ENCODE measurements at places on chromosomes 2 and 18. TPM values are rescaled to one million over a fixed set of nuclear protein-coding genes. Genes with fewer than 3 reads are reported as not detected.

DNA sequence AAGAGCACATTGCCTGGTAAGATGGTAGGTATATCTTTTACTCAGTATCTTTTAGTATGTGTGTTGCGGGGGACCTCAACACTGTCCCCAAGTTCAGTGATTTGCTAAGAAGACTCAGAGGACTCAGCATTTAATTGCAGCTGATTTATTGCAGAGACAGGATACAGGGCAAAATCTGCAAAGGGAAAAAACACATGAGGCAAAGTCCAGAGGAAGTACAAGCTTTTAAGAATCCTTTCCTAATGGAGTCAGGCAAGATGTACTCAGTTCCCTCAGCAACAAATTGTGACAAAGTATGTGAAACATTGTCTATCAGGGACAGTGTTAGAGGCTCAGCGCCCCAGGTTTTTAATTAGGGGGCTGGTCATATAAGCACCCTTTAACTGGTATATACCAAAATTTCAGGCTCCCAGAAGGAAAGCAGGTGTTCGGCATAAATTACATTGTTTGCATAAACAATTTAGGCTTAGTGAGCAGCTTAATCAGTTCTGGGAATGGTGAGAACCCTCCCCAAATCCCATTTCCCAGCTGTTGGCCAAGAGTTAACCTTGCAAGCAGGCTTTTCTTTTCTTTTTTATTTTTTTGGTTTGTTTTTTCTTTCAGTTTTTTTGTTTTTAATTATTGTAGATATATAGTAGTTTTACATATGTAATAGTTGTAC is 41.7 kb downstream of the RAB3GAP1 start:
- H3K27ac ChIP-seq: no peak overlapping the region
- H3K36me3 ChIP-seq: peaks cover 14% of the 10 kb centered on the region

- H3K4me1 ChIP-seq: peaks cover 40% of the 10 kb centered on the region
- no peaks in the 10 kb centered on the region for H3K27me3 ChIP-seq
- H3K4me3 ChIP-seq: peak overlapping the region; percentile 52
- peak overlapping the region; percentile 23 for H3K27ac ChIP-seq
- H3K36me3 ChIP-seq: no peaks in the 10 kb centered on the region
Measured at GRCh38 chr2:12389344-12390045, 327.2 kb upstream of the TRIB2 start.

- no peaks in the 10 kb centered on the region for H3K27me3 ChIP-seq
- peaks cover 3% of the 10 kb centered on the region for H3K36me3 ChIP-seq
- no peak overlapping the region for H3K27ac ChIP-seq
- no peak for DNase-seq
- no peak overlapping the region for H3K4me3 ChIP-seq
Measured at GRCh38 chr2:53672881-53673522, 94.6 kb upstream of the CHAC2 start.

GRCh38 chr18:76005632-76006208 is 489.3 kb downstream of the ZNF516 start:
- H3K36me3 ChIP-seq: no peaks in the 10 kb centered on the region
- DNase-seq: no peak
- H3K4me3 ChIP-seq: no peak overlapping the region
- H3K27ac ChIP-seq: no peak overlapping the region

DNA sequence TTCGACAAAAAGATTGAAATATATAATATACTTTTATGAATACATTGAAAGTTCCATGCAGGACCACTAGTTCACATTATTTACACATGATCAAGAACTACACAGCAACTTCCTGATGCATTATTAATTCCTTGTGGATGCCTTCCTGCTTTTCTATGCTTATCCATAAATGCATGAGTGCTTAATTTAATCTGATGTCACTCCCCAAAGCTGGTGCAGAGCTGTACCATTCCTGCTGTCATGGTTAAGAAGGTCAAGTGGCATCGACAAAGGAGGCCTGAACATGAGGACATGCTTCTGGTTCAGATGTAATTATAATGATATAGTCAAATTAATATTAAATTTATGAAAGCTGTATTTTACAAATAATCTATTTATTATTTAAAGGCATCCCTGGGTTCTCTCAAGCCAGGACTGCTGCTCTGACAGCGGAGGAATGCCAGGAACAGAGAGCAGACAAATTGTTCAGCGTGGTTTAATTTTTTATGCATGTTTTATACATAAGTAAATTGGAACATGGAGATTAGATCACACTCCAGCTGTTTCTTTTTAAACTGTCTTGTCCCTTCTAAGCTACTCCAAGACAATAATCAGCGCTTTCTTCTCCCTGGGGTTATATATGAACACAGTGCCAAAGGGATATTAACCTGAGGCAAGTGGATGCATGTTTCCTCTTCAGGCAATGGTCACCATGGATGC is 307.3 kb upstream of the CNTNAP5 start:
- H3K27ac ChIP-seq: no peak overlapping the region
- H3K4me1 ChIP-seq: no peaks in the 10 kb centered on the region
- no peak overlapping the region for H3K4me3 ChIP-seq
- no peaks in the 10 kb centered on the region for H3K36me3 ChIP-seq

DNA sequence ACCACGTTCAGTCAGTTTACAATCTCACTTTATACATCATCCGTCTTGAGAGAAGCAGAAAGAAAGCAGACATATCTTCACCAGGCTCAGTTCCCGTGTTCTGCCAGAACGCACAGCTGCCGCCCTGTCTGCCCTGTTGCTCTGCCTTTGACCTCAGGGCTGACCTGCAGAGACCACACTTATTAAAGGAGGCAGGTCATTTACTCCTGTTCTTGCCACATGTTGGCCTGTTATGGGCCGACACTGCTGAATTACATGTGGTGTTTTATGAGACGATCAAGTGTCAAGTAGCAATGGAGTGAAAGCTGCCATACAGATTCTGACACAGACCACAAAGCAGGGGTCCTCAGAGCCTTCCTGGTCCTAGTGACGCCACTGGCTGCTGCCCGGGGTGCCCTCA is 232.2 kb downstream of the TTC32 start:
- peak overlapping the region; percentile 5 for H3K27ac ChIP-seq
- H3K4me3 ChIP-seq: no peak overlapping the region
- H3K27me3 ChIP-seq: no peaks in the 10 kb centered on the region
- no peak for DNase-seq
- no peaks in the 10 kb centered on the region for H3K36me3 ChIP-seq

DNA sequence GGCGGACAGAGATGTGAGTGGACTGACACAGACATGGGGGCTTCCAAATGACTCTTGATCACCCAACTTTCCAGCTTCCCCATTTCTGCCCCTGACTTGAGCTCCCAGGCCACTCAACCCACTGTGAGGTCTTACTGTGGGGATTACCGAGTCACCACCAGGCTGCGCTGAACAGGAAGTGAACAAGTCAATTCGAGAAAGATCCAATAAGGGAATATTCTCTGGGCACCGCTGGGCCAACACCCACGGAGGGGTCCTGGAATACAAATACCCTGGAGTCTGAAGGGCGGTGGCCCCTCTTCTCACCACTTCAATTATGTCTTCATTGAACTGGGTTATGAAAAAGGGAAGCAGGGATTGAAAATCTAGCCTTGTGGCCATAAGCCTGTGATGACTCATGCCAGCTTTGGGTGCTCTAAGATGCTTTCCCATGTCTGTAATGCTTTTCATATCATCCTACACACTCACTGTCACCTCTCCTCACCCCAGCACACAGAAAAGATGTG is 37.7 kb downstream of the BCL11A start:
- no peaks in the 10 kb centered on the region for H3K27me3 ChIP-seq
- H3K36me3 ChIP-seq: no peaks in the 10 kb centered on the region
- no peaks in the 10 kb centered on the region for H3K4me1 ChIP-seq
- no peak overlapping the region for H3K4me3 ChIP-seq
- no peak for DNase-seq

GRCh38 chr18:13309748-13310670 is 91.4 kb downstream of the LDLRAD4 start:
- H3K27ac ChIP-seq: no peak overlapping the region
- H3K4me3 ChIP-seq: no peak overlapping the region
- H3K4me1 ChIP-seq: no peaks in the 10 kb centered on the region
- no peaks in the 10 kb centered on the region for H3K27me3 ChIP-seq
- DNase-seq: no peak

- no peaks in the 10 kb centered on the region for H3K36me3 ChIP-seq
- no peak overlapping the region for H3K27ac ChIP-seq
- H3K27me3 ChIP-seq: no peaks in the 10 kb centered on the region
- no peak for DNase-seq
Measured at GRCh38 chr2:119599384-119599783, 55.1 kb downstream of the CFAP221 start.

- H3K27ac ChIP-seq: peak overlapping the region; percentile 71
- H3K4me3 ChIP-seq: peak overlapping the region; percentile 90
- H3K27me3 ChIP-seq: no peaks in the 10 kb centered on the region
- peaks cover 22% of the 10 kb centered on the region for H3K4me1 ChIP-seq
- H3K36me3 ChIP-seq: peaks cover 35% of the 10 kb centered on the region
Measured at GRCh38 chr2:119367472-119368099, 809 bp downstream of the DBI start.

GRCh38 chr2:158482594-158482993 is 25.8 kb downstream of the PKP4 start:
- no peak overlapping the region for H3K4me3 ChIP-seq
- H3K4me1 ChIP-seq: peaks cover 27% of the 10 kb centered on the region
- no peak for DNase-seq
- H3K27me3 ChIP-seq: no peaks in the 10 kb centered on the region
- H3K27ac ChIP-seq: no peak overlapping the region
- no peaks in the 10 kb centered on the region for H3K36me3 ChIP-seq

DNA sequence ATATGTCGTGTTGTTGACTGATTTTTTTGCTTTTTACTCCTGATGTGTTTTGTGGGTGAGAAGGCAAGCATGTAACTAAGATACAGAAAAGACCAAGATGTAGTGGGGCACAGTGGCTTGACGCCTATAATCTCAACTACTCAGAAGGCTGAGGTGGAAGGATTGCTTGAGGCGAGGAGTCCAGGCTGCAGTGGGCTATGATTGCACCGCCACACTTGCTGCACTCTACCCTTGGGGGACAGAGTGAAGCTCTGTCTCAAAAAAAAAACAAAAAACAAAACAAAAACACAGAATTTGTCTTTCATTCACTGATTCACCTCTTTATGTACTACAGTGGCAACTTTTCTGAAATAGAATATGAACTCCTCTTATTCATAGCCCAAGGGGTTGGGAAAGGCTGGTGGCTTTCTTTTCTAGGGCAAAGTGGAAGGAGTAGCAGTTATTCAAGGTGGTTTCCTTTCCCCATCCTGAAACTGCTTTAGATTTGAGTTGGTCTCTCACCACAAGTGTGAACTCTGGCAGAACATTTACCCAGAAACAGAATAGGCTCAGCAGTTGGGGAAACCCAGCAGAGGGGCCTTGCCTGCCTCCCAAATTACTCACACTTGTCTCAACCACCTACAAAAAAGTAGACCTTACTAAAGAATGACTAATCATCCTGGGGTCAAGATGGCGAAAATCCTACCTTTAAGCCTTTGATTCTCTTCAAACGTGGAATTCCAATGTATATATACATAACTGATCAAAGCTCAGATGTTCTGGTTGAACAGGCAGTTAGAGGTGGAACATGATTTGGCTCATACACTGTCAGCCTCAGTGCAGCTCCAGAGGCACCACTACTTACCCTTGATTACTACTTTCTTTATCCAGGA is 6.5 kb downstream of the TANK start:
- no peaks in the 10 kb centered on the region for H3K36me3 ChIP-seq
- no peaks in the 10 kb centered on the region for H3K27me3 ChIP-seq

DNA sequence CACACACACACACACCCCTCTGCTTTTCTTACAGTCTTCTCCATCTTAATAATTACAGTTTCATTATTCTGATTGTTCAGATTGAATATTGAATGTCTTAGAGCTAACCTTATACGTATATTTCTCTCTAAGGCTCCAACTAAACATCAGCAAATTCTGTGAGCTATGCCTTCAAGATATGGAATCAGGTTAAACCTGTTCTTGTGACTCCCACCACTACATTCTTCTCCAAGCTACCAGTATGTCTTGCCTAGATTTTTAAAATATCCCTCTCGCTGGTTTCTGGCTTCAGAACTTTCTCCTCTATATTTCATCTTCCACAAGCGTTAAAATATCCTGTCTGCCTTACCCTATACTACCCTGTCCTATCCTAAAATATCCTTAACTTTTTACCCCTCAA is 1346.4 kb upstream of the CDH2 start:
- H3K27me3 ChIP-seq: no peaks in the 10 kb centered on the region
- no peaks in the 10 kb centered on the region for H3K36me3 ChIP-seq
- no peak overlapping the region for H3K4me3 ChIP-seq

DNA sequence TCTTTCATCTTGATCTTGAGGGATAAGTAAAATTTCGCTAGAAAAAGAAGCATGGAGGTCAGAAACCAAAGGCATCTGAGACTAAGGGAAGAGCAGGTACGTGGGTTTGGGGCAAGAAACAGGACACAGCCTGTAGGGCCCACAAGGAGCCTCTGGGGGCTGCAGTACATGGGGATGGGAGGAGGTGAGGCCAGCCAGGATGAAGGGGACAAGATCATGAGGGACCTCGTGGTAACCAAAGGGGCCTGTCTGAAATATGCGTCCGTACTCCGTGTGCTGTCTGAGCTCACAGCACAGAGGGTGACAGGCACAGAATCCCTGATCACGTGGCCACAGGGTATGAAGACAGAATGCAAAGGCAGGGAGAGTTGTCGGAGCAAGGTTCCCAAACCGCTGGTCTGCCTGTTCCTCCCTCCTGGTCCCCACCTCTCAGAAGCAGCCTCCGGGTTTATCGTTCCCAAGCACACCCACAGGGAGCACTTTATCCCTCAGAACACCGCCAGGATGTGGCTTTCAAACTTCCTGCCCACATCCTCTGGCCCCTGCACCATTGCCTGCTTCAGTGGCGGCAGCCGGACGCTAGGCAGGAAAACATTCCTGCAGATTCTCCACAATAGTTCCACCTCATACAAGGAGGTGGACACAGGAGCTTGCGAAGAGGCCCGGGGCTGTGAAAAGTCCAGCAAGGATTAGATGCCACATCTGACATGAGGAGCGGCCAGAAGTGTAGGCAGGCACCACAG is 12.0 kb downstream of the TMEM163 start:
- peak overlapping the region; percentile 2 for H3K4me3 ChIP-seq
- no peak overlapping the region for H3K27ac ChIP-seq
- peaks cover under 1% of the 10 kb centered on the region for H3K4me1 ChIP-seq
- DNase-seq: no peak

DNA sequence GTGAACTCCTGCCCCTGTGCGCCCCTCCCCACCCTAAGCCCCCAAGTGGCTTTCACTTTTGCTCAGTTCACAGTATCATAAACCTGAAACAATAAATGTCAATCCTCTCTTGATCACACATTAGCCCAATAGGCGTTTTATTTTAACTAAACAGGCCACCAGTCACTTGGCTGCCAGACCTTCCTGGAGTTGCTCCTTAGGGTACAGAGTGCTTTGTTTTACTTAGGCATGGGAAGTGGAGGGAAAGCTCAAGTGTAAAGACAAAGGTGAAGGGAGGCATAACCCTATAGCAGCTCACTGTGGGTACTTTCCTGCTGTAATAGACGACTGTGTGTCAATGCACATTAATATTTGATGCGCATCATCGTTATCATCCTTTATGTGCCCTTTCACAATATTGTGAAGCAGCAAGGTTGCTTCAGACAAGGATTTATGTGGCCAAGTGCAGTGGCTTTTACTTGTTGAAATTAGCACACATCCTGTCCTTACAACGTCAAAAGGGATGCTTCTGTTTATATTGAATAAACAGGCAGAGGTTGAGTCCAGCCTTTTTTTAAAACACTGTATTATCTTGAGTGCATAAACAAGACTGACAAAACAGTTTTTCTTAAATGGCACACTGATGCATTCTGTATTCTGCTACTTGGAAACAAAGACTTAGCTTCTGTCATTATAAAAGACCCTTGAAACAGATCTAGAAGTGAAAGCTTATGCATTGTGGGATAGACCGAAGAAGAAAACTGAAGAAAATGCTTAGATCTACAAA is 168.5 kb downstream of the TMEFF2 start:
- no peak overlapping the region for H3K4me3 ChIP-seq
- H3K36me3 ChIP-seq: no peaks in the 10 kb centered on the region
- no peaks in the 10 kb centered on the region for H3K27me3 ChIP-seq
- H3K27ac ChIP-seq: no peak overlapping the region
- DNase-seq: no peak

Gene ABCG8
- total RNA-seq: not detected

Gene SAG
- not detected for total RNA-seq

Gene TMEM247
- total RNA-seq: not detected
